ENCODE measurements at places on chromosomes 3 and 15. TPM values are rescaled to one million over a fixed set of nuclear protein-coding genes. Genes with fewer than 3 reads are reported as not detected.

Gene TFDP2
- total RNA-seq = 42.1 TPM

Gene ZPLD1
- total RNA-seq = 0.10 TPM

Gene ANKRD34C
- total RNA-seq = not detected

Gene DUOX1
- total RNA-seq = 85.5 TPM

Gene UNC13C
- 4.1 TPM for total RNA-seq

Gene PLXNA1
- total RNA-seq = 43.0 TPM

Gene KIF7
- total RNA-seq = 11.2 TPM

Gene GOLGA6A
- not detected for total RNA-seq

Gene AGBL1
- not detected for total RNA-seq

Gene AHSG
- not detected for total RNA-seq

Gene CSPG5
- not detected for total RNA-seq

Gene NDN
- total RNA-seq = 36.1 TPM

Gene LRRC31
- total RNA-seq = 0.78 TPM

Gene RBP2
- not detected for total RNA-seq

Gene FETUB
- total RNA-seq = not detected

Gene VEPH1
- 10.8 TPM for total RNA-seq

Gene TMEM266
- 0.52 TPM for total RNA-seq

Gene MFN1
- 56.0 TPM for total RNA-seq

Gene TLR9
- total RNA-seq = 0.26 TPM

Gene GOLGA8B
- total RNA-seq = 172 TPM

Gene ESYT3
- 0.94 TPM for total RNA-seq

Gene POLR2M
- 75.8 TPM for total RNA-seq

Gene ISLR
- total RNA-seq = 37.4 TPM

Gene GRIP2
- 2.3 TPM for total RNA-seq

Gene CAMK2N2
- total RNA-seq = not detected

Gene LRRC15
- 0.29 TPM for total RNA-seq

Gene WDR72
- total RNA-seq = 1.1 TPM

Gene INSYN1
- 8.1 TPM for total RNA-seq

Gene KATNBL1
- 63.2 TPM for total RNA-seq

Gene DGKG
- 16.2 TPM for total RNA-seq

Gene SNX4
- total RNA-seq = 31.0 TPM

Gene GOLGA6L7
- total RNA-seq = not detected

Gene ACP3
- 5.0 TPM for total RNA-seq

Gene ANKUB1
- not detected for total RNA-seq

Gene CDHR4
- 0.62 TPM for total RNA-seq

Gene ERICH6
- total RNA-seq = 0.36 TPM

Gene GCNT3
- 1.8 TPM for total RNA-seq

Gene GOLGA8R
- 9.9 TPM for total RNA-seq

Gene IL16
- 18.5 TPM for total RNA-seq

Gene ITPKA
- total RNA-seq = 0.29 TPM

Gene OR5K1
- total RNA-seq = not detected

Gene CP
- 12.5 TPM for total RNA-seq

Gene NOP10
- 120 TPM for total RNA-seq

Gene CELSR3
- total RNA-seq = 1.5 TPM

Gene CYP1A2
- not detected for total RNA-seq

Gene KBTBD13
- 0.18 TPM for total RNA-seq

Data from ureter (tissue), 1 donor.